HFFc6 (cell line): ENCODE measurements at places on chromosomes 5 and 9.

GRCh38 chr5:67793966-67794365, 421.6 kb upstream of the PIK3R1 start:
- H3K36me3 ChIP-seq = no peaks in the 10 kb centered on the region
- H3K4me3 ChIP-seq = no peak overlapping the region
- H3K4me1 ChIP-seq = no peaks in the 10 kb centered on the region
- no peak overlapping the region for H3K27ac ChIP-seq
- DNase-seq = no peak

DNA sequence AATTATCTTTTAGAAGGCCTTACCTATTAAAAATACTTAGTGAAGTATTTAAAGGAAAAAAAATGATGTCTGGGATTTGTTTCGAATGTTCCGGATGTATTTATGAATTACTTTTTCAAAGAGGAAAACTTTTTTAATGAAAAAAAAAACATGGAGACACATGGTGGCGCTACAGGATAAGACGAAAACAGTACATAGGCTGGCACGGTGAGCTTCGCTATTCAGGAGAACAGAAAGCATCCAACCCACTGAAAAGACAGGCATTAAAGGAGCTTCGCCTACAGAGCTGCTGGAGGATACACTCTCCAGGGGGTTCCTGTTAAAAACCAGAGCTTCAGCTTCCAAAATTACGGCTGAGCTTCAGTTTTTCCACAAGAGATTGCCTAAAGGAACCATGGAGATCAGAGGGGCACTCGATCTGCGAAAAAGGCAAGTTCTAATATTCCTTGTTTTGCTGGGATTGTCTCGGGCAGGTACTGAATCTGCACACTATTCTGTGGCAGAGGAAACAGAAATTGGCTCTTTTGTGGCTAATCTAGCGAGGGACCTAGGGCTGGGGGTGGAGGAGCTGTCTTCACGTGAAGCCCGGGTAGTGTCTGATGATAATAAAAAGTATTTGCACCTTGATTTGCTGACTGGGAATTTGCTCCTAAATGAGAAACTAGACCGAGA, at the start of gene PCDHB14:
Gene PCDHB14, plus strand, starts transcription at position 232 of the 672 bp plus-strand sequence. Its CDS starts 163 bp downstream, at position 395.
- peaks cover 12% of the 10 kb centered on the region for H3K4me1 ChIP-seq
- no peak within 1 kb of the TSS; the same call in 1 of the 2 replicates for H3K27ac ChIP-seq
- H3K27me3 ChIP-seq = peaks cover 6% of the 10 kb centered on the region
- peaks cover 9% of the 10 kb centered on the region; the same call in 1 of the 2 replicates for H3K36me3 ChIP-seq

GRCh38 chr9:136062657-136063439, 32.2 kb downstream of the NACC2 start:
- H3K27me3 ChIP-seq = no peaks in the 10 kb centered on the region; the same call in 1 of the 2 replicates
- H3K27ac ChIP-seq = no peak overlapping the region
- no peak for DNase-seq

- H3K27ac ChIP-seq = peak overlapping the region; percentile 50; the same call in 1 of the 2 replicates
- H3K27me3 ChIP-seq = peaks cover 14% of the 10 kb centered on the region
- peaks cover 23% of the 10 kb centered on the region for H3K4me1 ChIP-seq
Measured at GRCh38 chr5:179828756-179829421, 8.2 kb downstream of the SQSTM1 start.

DNA sequence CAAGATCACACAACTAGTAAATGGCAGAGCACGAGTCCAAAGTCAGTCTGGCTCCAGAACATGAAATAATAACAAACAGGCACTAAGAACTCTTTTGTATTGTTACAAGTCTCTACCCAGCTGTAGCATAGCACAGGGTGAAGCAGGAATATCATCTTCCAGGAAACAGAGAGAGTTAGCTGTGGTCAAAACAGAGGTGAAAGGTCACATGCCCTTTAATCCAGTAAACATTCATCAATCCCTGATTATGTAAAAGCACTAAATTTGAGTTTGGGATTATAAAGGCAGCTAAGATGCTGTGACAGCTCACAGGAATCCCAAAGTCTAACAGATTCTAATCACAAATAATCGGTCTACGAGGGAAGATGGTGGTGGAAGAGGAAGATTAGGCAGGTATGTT, 133.0 kb upstream of the ASTN2 start:
- H3K27ac ChIP-seq = no peak overlapping the region
- no peaks in the 10 kb centered on the region for H3K36me3 ChIP-seq
- no peak for DNase-seq
- no peaks in the 10 kb centered on the region for H3K27me3 ChIP-seq
- no peaks in the 10 kb centered on the region for H3K4me1 ChIP-seq
- H3K4me3 ChIP-seq = no peak overlapping the region

DNA sequence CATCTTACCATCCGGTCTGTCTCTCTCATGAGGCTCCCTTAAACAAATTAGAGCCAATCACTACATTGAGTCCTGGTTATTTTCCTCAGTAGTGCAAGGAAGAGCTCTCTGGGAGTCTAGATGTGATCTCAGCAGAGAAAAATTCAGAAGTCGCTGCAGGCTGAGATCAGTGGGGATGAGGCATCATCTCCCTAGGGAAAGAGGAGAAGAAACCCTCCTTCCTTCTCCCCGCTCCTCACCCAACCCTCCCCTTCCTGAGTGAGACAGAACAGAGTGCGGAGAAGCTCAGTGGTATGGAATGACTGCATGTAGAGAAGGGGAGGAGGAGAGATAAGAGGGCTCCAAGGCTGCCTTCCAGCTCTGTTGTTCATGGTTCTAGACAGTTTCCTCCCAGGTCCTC, 80.5 kb downstream of the PAPPA start:
- peaks cover 1% of the 10 kb centered on the region; the same call in 1 of the 2 replicates for H3K27me3 ChIP-seq
- H3K4me1 ChIP-seq = peaks cover 77% of the 10 kb centered on the region
- H3K27ac ChIP-seq = peak overlapping the region; percentile 90
- peak overlapping the region; percentile 70 for H3K4me3 ChIP-seq
- DNase-seq = peak; percentile 98

GRCh38 chr5:20157089-20157488, 169.1 kb upstream of the CDH18 start:
- H3K36me3 ChIP-seq = no peaks in the 10 kb centered on the region
- no peaks in the 10 kb centered on the region for H3K27me3 ChIP-seq
- H3K4me1 ChIP-seq = no peaks in the 10 kb centered on the region; the same call in 1 of the 2 replicates
- no peak overlapping the region for H3K27ac ChIP-seq
- no peak for DNase-seq

DNA sequence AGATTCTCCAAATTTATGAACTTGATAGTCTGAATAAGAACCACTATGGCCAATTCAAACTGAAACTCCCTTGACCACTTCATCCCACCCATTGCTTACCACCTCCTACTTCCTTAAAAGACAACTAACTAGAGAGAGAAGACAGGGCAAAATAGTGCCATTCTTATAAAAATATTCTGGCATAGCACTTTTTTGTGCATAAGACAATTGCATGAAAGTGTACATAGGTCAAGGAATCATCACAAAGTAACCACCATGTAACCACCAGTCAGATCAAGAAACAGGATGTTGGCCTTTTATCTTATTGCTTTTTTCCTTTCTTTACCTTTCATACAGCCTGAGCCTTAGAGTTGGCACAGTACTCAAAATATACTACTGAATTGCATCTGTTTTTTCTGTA, 8.1 kb upstream of the ARSB start:
- no peak overlapping the region for H3K4me3 ChIP-seq
- no peaks in the 10 kb centered on the region for H3K36me3 ChIP-seq
- H3K27me3 ChIP-seq = no peaks in the 10 kb centered on the region; the same call in 1 of the 2 replicates
- no peak overlapping the region for H3K27ac ChIP-seq

DNA sequence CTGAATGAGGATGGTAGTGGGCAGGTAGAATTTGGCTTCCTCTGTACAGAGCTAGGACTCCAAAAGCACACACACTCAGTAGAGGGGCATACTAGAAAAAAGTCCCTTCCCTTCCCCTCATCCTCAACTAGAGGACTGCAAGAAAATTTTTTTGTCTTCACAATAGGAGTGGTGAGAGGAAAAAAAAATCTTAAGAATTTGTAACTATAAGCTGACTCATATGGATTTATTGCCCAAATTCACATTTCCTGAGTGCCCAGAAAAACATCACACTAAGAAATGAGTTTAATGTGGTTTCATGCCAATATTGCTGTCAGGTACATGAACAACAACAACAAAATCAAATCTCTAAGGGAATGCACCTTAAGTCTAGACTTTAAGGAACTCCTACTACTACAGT, 43.7 kb downstream of the RANBP6 start:
- H3K4me1 ChIP-seq = peaks cover 24% of the 10 kb centered on the region
- H3K36me3 ChIP-seq = peaks cover 29% of the 10 kb centered on the region
- H3K27me3 ChIP-seq = no peaks in the 10 kb centered on the region
- peak overlapping the region; percentile 14; the same call in 1 of the 2 replicates for H3K27ac ChIP-seq
- peak; percentile 15 for DNase-seq

GRCh38 chr9:137390553-137391410, 32.2 kb downstream of the EXD3 start:
- no peaks in the 10 kb centered on the region for H3K4me1 ChIP-seq
- H3K27ac ChIP-seq = no peak overlapping the region
- no peak overlapping the region for H3K4me3 ChIP-seq
- H3K27me3 ChIP-seq = no peaks in the 10 kb centered on the region
- DNase-seq = no peak

DNA sequence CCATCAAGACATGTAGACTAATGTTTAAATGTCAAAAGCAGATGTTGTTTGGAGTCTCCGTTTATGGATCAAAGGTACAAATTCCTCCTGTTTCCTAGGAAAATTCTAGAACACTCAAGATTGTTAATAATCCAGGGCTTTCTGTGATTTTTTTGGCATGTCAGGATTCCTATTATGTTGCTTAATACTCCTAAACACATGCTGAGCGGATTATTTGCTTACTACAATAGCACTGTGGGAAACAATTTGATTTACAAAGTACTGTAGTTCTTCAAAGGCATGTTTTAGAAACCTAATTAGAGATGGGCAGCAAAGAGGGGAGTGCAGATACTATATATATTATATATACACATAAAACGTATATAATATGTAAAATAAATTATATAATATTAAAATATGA, 19.0 kb upstream of the SCAMP1 start:
- no peak for DNase-seq
- peaks cover 14% of the 10 kb centered on the region for H3K36me3 ChIP-seq
- no peak overlapping the region for H3K4me3 ChIP-seq

DNA sequence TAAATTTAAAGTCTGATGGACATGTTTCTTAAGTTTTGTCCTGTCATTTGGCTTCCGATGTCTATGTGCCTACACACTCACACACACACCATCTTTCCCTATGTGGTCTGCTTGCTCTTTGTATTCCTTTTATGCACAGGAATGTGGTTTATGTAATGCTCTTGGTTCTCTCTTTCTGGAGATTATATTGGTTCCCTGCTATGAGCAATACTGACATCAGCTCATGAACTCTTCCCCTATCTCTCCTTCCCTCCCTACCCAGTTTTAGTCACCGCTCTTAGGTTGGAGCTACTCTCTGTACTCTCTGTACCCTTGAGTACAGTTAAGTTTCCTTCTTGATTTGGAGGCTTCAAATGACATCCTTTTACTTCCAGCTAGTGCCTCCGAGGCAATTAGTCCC, 77.9 kb upstream of the MVB12B start:
- H3K27ac ChIP-seq = peak overlapping the region; percentile 1; the same call in 1 of the 2 replicates
- DNase-seq = peak; percentile 88
- H3K27me3 ChIP-seq = peaks cover 13% of the 10 kb centered on the region
- H3K4me3 ChIP-seq = peak overlapping the region; percentile 7

DNA sequence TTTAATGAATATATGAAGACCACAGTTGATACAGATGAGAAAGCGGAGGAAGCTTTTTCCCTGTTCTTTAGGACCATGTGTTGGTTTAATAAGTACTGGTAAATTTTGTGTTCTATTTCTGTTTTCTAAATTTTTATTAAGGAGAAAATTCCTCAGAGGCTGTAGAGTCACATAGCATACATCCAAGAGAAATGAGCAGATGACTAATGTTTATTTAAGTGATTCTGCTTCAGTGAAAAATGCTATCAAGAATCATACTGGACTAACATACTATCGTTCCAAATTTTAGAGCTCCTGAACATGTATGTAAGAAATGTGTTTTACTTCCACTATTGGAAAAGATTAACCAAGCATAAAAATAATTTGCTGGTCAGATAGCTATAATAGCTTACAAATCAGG, 115.0 kb downstream of the KIAA1958 start:
- no peaks in the 10 kb centered on the region for H3K36me3 ChIP-seq
- peak overlapping the region; percentile 63 for H3K27ac ChIP-seq
- H3K27me3 ChIP-seq = no peaks in the 10 kb centered on the region

DNA sequence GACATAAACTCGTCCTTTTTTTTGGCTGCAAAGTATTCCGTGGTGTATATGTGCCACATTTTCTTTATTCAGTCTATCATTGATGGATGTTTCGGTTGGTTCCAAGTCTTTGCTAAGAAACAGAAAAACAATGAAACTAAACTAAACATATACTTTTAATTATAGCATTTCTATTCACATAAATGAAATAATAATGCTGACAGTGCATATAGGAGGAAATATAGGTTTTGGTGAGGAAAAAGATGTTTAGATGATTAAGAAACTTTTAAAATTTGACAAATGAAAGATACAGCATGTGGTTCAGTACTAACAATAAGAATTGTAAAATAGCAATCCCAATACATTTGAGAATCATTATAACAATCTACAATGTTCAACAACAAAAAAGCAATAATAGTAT, 1094.5 kb upstream of the CDH6 start:
- H3K27me3 ChIP-seq = no peaks in the 10 kb centered on the region
- H3K4me3 ChIP-seq = no peak overlapping the region
- no peak for DNase-seq
- no peaks in the 10 kb centered on the region for H3K36me3 ChIP-seq

DNA sequence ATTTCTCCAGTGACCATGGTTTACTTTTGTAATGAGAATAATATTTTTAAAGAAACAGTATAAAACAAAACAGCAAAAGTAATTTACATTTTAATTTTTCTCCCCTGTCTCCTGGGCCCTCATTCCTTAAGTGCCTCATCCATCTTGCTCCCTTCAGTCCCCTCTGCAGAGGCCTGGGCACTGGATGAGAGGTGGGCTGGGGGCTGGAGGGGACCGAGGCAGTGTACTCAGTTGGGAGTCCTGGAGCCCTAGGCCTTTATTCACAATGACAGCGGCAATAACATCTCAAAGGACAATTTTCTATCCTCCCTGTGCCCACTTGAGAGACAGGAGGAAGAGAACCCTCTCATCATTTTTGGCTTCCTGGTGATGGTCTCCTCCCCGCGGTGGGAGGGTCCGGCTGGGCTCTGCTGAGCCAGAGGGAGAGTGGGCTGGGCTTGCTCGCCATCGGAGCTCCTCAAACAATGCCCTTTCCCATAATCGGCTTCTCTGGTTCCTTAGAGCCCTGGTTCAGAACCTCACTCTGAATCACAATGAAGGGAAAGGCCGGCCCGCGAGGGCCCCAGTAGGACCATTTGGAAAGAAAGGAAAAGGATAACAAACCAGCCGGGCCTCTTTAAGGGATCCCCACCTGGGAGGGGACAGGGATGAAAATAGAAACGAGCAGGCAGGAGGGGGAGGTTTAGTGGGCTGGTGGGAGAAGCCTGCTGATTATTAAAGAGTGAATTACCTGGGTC, 9.7 kb upstream of the SMIM32 start:
- H3K27me3 ChIP-seq = peaks cover 14% of the 10 kb centered on the region
- H3K4me1 ChIP-seq = no peaks in the 10 kb centered on the region
- H3K4me3 ChIP-seq = no peak overlapping the region; the same call in 1 of the 2 replicates

GRCh38 chr5:23451156-23451555, 56.3 kb upstream of the PRDM9 start:
- no peaks in the 10 kb centered on the region for H3K36me3 ChIP-seq
- no peak overlapping the region for H3K27ac ChIP-seq
- no peak overlapping the region for H3K4me3 ChIP-seq
- DNase-seq = no peak
- no peaks in the 10 kb centered on the region for H3K27me3 ChIP-seq
- no peaks in the 10 kb centered on the region for H3K4me1 ChIP-seq
